ENCODE measurements at places on chromosomes 3 and 15.

GRCh38 chr15:39564972-39565665 is 15.8 kb upstream of the THBS1 start:
- no peak for DNase-seq

GRCh38 chr3:153171918-153172317 is 9.9 kb downstream of the RAP2B start:
- no peak for DNase-seq

- DNase-seq = no peak
These were observed 3.1 kb upstream of the MAGI1 start for GRCh38 chr3:66041828-66042227.

DNA sequence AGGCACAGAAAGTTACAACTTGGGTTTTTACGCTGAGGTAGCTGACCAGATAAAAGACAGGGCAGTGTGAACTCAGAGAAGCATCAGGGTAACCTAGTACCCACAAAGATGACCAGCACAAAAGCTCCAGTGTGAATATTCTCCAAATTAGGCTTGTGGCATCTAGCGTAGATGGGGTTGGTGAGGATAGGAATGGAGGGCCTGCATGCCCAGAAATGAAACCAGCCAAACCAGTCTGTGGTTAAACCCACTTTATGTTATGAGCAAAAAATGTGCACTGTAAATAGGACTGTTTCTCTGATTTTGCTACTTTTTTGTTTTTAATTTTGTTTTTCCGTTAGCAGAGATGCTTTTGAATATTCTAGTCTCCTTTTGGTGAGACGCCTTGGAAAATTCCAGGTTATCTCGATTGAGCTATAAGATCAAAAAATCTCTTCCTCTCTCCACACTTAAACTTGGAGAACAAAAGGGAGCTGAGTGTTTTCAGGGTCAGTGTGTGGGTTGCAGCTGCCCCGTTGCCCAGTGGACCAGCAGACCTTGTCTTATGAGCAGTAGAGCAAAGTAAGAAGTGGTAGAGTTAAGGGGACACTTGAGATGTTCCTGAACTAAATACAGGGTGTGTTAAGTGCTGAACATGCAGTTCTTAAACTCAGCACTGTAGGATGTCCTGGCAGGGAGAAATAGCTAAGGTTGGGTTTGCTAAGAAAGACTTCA is 132.9 kb downstream of the C3orf38 start:
- no peak for DNase-seq

GRCh38 chr3:12990781-12991480 is 82.3 kb downstream of the IQSEC1 start:
- peak; percentile 20 for DNase-seq

GRCh38 chr3:174101244-174101643 is 703.7 kb downstream of the NLGN1 start:
- DNase-seq = peak; percentile 31

GRCh38 chr3:16500911-16501310 is 12.6 kb downstream of the RFTN1 start:
- DNase-seq = no peak

GRCh38 chr3:125694761-125695294 is 99.5 kb upstream of the OSBPL11 start:
- DNase-seq = no peak

GRCh38 chr3:108404368-108404767 is 106.0 kb downstream of the MYH15 start:
- no peak for DNase-seq

DNA sequence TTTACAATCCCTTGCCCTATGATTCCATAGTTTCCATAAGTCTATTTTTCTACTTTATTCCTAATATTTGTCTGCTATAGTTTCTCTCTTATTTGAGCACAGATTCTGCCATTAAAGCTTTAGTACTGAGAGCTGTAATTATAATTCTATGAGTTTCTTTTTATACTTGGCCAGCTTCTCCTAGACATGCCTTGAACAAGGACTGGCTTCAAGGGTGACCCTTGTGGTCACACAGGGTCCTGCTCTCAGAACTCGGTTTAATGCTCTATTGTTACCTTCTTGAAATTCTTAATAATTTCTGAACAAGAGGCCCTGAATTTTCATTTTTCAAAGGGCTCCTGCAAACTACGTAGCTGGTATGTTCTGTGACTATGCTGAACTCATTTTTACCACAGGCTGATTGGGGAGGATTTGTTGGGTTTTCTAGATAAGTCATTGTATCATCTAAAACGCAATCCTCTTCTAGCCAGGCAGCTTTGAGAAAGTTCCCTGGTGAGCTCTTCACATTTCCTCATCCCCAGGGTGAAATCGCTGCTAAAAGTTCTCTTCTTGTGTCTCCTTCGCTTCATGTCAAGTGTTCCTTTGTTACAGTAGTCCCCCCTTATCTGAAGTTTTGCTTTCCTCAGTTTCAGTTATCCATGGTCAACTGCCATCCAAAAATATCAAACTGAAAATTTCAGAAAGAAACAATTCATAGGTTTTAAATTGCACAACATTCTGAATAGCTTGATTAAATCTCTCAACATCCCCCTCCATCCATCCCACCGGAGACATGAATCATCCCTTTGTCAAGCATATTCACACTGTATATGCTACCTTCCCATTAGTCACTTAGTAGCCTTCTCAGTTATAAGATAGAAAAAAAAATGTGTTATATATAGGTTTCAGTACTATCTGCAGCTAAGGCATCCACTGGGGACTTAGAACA is 12.6 kb upstream of the PLCL2 start:
- no peak for DNase-seq

DNA sequence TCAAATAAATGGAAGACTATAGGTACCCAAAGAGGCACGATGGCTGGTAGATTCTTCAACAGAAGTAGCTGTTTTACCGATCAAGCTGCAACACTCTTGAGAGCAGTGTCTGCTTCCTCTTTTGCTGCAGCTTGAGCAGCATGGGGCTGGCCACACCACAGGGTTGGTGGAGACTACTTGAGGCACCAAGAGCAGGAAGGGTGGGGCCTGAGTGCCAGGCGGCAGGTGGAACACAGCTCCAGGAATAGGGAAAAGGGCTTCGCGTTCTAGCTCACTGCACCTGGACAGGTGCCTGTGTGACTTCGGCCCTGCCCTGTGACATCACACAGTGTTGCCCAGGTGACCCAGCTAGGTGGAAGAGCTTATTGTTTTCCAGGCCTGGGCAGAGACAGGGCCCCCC is at the start of gene CCDC33:
TSS of gene CCDC33 (plus strand) at position 365 of the 400 bp plus-strand sequence. CDS start 394 bp downstream, outside the sequence.
- no peak for DNase-seq

GRCh38 chr3:157953565-157953964 is 152.7 kb downstream of the SHOX2 start:
- DNase-seq = no peak

DNA sequence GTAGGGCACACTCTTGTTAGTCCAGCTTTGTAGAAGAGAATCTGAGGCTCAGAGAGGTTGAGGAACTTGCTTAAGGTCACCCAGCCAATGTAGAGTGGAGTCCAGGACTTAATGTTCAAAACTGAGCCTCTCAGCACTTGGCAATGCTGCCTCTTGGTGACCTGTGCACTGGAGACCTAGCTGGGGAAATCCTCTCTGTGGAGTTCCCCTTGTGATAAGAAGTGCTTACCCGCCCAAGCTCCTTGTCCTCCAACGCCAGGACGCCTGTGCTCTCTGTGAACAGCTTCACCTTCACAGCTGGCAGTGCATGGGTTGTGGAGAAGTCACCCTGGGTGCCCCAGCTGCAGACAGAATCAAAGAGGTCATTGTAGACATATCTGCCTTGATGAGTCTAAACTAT is 219.1 kb upstream of the FEZF2 start:
- DNase-seq = no peak

DNA sequence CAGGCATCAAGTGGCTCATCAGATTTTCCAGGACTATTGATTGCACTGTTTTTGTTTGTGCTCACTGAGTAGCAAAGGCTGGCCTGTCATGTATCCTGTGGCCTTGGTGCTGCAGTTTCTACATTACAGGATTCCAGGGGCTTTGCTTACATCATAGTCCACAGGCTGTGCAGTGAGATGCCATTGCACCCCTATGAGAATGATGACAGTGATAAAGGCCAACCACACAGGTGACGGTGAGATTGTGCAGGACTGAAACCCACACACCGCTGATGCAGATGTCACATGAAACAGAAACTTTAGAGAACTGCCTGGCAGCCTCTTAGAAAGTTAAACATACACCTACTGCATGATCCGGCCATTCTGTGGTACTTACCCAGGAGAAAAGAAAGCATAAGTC is 195.0 kb upstream of the UBE3A start:
- DNase-seq = no peak

DNA sequence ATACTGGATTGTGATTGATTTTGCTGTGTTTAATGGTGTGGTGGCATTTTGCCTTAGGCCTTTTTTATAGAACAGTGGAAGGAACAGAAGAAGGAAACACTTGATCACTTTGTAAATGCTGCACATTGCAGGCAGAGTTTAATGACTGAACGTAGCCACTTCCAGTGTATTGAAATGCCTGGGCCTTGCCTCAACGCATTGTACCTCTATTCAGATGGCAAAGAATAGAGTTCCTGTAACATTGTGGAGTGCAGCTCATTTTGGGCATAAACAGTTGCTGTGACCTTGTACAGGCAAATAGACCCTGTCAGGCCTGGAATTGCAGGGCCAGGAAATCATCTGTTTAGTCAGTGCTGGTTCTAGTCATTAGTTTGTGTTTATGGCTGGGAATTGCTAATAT is 225.0 kb downstream of the EPHA3 start:
- DNase-seq = no peak

- DNase-seq = no peak
These were observed 3.0 kb upstream of the CYP11A1 start for GRCh38 chr15:74370471-74370870.

DNA sequence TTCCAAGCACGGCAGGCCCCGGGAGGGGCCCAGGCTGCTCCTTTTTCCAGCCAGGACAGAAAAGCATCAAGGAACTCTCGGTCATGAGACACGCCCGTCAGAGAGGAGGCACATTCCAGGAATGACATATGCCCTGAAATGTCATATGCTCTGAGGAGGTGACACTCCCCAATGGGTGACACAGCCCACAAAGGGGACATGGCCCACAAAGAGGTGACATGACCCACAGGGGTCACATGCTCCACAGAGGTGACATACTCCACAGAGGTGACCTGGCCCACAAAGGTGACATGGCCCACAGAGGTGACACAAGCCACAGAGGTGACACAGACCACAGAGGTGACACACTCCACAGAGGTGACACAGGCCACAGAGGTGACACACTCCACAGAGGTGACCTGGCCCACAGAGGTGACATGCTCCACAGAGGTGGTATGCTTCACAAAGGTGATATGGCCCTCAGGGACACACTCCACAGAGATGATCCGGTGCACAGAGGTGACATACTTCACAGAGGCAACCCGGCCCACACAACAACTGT is 79.2 kb downstream of the ABHD5 start:
- no peak for DNase-seq

- no peak for DNase-seq
These were observed 14.2 kb downstream of the TMEM43 start for GRCh38 chr3:14138878-14139655.

- DNase-seq = no peak
These were observed 16.7 kb upstream of the CTNNB1 start for GRCh38 chr3:41182504-41183059.

DNA sequence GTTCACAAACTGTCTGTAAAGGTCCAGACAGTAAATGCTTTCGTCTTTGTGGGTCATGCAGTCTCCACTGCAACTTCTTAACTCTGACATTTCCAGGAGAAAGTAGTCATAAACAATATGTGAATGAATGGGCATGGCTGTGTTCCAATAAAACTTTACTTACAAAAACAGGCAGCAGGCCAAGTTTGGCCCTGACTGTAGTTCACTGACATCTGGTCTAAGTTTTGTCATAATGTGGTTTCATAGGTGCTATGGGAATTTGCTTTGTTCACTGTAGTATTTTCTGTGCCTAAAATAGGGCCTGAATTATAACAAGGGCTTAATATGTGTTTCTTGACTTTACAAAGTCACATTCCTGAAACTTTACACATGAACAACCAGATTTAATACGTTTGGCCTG is 186.0 kb upstream of the KBTBD8 start:
- DNase-seq = peak; percentile 16

GRCh38 chr15:99878835-99879234 is 145.6 kb upstream of the LYSMD4 start:
- DNase-seq = no peak

DNA sequence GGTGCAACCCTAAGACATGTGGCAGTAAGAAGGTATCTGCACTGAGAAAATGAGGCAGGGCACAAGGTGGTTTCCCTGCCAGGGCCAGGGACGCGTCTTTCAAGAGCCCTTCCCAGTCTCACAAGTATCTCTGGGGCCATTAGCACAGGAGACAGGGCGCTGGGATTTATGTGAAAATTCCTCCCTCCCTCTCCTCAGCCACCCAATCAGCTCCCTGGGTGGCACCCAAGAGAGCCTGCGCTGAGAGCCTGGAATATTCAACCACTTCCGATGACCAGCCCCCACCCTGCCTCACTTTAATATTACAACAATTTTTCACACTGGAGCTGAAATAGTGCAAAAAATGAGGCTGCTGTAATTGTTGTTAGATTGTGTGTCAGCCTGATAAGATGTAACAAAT is 26.1 kb downstream of the SEC61A1 start:
- DNase-seq = no peak

DNA sequence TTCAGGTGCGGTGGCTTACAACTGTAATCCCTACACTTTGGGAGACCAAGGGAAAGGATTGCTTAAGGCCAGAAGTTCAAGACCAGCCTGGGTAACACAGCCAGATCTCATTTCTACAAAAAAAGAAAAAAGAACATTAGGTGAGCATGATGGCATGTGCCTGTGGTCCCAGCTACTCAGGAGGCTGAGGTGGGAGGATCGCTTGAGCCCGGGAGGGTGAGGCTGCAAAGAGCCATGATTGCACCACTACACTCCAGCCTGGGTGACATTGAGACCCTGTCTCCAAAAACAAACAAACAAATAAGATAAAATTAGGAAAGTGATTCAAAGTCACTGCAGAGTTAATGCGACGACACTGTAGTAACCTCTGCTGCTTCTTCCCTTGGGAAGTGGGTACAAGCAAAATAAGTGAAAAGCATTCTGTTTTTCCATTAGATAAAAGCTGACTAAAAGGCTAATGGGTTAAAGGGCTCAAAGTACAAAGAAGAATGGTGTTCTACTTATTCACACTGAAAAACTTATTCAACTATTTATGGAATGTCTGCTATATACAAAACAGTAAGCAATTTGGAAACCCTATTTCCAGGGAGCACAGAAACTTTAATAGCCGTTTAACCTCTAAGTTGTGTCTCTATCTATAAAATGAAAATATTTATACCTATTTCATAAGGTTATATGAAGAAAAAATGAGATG is 8.0 kb upstream of the RPS27L start:
- peak; percentile 33 for DNase-seq

- no peak for DNase-seq
These were observed 33.1 kb downstream of the TXNRD3 start for GRCh38 chr3:126621627-126622345.

GRCh38 chr3:137468446-137468845 is 295.7 kb upstream of the SOX14 start:
- DNase-seq = no peak

GRCh38 chr15:26358708-26359107 is 414.2 kb downstream of the GABRB3 start:
- DNase-seq = no peak

GRCh38 chr3:11288786-11289637 is 16.8 kb downstream of the ATG7 start:
- peak; percentile 95 for DNase-seq

GRCh38 chr3:101722394-101723173 is 1.8 kb upstream of the CEP97 start:
- DNase-seq = no peak

GRCh38 chr3:42289026-42289425 is 23.0 kb upstream of the CCK start:
- DNase-seq = no peak

- DNase-seq = no peak
These were observed 15.7 kb upstream of the PRR23E start for GRCh38 chr3:127177226-127177625.

GRCh38 chr3:23495507-23495906 is 292.4 kb downstream of the UBE2E2 start:
- DNase-seq = peak; percentile 10
